ENCODE measurements at places on chromosomes 2 and 18.

DNA sequence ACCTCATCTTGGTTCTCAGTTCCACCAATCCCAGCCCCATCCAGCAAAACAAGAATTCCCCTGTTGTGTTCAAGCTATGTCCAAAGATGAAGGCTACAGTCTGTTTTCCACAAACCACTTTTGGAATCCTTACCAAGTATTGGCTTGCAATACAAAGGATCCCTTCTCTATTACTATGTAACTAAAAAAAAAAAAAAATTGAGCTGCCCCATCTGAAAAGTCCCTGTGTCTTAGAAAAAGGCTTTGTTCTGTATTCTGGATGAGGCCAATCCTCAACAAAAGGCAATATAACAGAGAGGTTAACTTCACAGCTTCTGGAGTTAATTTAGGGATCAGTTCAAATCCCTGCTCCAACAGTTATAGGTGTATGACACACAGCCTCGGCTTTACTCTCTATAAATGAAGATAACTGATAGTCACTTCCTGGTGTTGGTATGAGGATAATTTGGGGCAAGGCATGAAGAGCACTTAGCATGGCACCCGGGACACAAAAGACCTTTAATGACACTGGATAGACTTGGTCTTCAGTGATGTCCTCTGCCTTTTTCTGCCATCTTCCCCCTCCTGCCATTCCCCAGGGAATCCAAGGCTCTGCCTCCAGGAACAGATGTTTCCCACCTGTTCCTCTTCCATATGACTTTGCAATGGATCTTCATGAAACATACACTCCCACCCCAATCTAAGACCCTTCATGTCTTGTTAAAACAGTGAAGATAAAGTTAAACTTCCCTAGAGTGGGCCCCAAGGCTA is 61.2 kb upstream of the ATL2 start:
- peak; percentile 81 for DNase-seq

GRCh38 chr2:26986576-26986975 is 16.1 kb downstream of the MAPRE3 start:
- no peak for DNase-seq

DNA sequence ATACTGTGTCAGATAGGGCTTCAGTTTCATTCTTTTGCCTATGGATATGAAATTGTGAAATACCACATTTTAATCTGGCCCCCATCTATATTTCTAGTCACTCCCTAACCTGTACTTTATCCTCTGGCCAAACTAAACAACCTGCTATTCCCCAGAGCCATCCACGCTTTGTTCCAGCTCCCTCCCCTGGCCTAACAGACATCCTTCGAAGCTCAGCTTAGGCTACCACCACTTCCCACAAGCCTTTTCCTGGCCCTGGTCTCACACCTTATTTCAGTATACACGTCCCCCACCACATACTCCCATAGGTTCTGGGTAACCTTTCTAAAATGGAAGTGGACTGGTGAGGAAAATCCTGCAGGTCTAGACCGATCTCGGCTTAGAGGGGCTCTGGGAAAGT is 55.4 kb downstream of the MAP4K3 start:
- DNase-seq, result no peak

- no peak for DNase-seq
These were observed 33.4 kb upstream of the CLASP1 start for GRCh38 chr2:121682396-121683298.

- no peak for DNase-seq
These were observed 236.8 kb downstream of the SETBP1 start for GRCh38 chr18:44917216-44918141.

- DNase-seq, result no peak
These were observed 1.7 kb downstream of the FOSL2 start for GRCh38 chr2:28394331-28394877.

GRCh38 chr2:175435012-175435411 is 253.5 kb upstream of the ATP5MC3 start:
- DNase-seq, result no peak

- no peak for DNase-seq
These were observed 370.8 kb downstream of the NUP35 start for GRCh38 chr2:183495079-183495478.

DNA sequence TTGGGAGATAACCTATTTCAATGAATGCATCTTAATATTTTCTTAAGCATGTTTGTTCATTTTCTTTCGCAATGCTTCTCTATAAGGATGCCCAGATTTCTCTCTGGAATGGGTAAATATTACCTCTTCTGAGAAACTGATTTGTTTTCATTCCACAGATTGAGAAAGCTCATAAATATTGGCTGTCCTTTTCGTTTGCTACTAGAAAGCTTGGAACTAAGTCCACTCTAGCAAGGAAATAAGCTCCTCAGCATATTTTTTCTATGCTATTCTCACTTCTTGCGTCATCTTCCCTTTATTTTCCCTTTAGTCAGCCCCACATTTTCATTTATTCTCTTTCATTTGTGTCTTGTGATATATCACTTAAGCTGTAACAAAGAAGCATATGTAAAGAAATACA is 76.3 kb downstream of the ANTXR1 start:
- DNase-seq, result peak; percentile 22

DNA sequence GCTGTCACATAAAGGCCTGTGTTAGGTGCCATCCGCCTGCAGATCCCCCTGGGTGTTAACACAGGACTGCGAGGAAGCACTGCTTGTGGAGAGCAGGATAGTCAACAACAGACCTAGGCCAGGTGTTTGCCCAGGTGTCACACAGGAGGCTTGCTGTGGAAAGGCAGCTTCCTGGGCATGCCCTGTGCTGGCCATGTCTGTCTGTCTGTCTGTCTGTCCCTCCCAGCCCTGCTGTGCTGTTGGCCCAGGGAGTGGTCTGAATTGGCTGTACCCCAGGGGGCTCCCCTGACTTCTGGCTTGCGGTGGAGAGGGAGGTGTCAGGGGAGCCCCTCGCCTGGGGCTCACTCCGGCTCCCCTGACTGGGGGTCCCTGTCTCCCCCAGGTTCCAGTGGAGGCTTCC is 53.2 kb downstream of the SH3BP4 start:
- no peak for DNase-seq

DNA sequence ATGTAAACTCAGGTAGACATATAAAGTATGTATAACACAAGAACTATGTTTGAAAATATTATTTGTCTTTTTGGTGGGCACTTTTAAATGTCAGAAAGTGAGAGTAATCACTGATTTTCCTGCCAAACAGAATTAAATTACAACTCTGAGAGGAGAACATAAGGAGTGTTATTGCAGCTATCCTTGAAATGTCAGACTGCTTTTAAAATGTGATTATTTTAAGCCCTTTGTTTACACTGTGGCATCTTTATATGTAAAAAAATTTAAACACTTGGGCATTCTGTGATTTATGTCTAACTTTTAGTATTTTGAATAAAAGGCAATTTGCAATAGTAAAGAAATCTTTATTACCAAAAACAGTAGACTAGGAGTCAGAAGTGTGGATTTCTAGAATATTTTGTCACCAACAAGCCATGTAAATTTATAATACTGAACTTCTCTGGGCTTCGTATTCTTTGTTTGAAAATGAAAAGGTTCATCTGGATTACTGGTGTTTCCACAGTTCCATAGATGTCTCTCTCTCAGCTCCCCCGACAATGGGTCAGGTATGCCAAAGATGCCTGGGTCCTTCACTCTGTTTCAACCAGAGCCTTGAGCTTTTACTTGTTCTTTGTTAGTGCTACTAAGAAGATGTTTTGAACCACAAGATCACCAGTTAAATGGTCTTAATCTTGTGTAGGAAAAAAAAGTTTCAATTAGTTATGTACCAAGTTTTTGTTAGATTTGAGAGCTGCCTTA is 38.8 kb downstream of the GULP1 start:
- no peak for DNase-seq

GRCh38 chr2:209390839-209391238 is 33.0 kb upstream of the MAP2 start:
- DNase-seq, result no peak

DNA sequence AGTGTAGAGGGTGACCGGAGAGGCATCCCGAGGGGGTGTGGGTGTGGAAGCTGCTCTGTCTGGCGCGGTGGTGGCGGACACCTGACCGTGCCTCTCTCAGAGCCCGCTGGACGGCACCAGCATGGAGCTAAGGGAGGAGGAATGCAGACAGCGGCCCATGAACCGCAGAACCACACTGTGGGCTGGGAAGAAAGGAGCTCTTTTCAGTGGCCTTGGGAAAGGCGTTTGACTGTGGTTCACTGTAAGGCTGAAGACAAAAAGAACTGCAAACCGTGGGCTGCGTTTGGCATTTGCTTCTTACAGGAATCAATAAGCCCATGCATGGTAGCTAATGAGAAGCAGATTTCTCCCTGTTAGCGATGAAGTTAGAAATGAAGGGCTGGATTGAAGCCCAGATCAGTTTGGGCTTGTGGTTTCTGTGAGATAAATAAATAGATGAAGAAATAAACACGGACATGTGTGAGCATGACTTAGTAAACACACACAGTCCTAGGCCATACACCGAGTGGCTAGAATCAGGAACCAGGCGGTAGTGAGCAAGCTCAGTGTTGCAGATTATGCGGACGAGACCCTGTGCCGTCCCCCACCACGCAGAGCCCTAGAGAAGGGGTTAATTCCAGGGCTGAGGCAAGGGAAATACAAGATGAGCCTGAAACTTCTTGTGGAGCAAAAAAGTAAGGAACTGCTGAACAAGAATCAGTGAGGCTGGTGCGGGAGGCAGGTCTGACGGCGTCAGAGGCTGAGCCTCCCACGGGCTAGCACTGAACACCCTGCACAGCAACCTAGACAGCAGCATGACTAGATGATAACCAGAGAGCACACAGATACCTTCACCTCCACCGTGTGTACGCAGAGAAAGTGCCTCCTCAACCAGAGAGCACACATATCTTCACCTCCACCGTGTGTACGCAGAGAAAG is 29.3 kb upstream of the NFATC1 start:
- DNase-seq, result peak; percentile 95

DNA sequence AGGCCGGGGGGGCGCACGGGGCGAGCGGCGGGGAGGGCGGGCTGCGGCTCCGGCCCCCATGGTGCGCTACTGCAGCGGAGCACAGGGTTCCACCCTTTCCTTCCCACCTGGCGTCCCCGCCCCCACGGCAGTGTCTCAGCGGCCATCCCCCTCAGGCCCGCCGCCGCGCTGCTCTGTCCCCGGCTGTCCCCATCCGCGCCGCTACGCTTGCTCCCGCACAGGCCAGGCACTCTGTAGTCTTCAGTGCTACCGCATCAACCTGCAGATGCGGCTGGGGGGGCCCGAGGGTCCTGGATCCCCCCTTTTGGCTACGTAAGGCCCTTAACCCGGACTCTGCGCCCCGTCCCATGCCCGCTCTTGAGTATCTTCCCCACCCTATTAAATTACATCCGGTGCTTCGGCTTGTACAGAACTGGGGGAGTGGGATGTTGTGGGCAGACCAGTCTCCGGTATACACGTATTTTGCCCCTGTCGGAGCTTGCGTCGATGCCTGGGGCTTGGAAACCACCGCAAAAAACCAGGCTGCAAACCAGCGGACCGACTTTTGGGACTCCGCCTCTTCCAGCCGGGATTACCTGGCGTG is 598 bp upstream of the WBP1 start:
- no peak for DNase-seq

DNA sequence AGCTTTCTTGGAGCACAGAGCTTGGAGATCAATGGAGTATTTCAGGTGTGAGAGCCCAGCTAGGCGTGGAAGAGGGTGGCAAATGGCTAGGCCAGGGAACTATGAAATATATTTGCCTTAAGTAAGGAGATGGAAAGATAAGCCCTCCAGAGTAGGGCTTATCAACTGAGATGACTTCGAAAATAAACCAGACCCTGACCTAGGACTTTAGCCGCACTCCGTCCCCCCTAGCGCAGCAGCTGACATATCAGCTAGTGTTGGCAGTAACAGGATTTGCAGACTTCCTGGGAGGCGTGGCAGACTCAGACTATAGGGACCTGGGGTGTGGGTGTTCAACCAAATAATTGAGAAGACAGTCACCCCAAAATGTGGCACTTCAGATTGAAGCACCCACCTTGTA is 127.7 kb upstream of the EPAS1 start:
- no peak for DNase-seq

DNA sequence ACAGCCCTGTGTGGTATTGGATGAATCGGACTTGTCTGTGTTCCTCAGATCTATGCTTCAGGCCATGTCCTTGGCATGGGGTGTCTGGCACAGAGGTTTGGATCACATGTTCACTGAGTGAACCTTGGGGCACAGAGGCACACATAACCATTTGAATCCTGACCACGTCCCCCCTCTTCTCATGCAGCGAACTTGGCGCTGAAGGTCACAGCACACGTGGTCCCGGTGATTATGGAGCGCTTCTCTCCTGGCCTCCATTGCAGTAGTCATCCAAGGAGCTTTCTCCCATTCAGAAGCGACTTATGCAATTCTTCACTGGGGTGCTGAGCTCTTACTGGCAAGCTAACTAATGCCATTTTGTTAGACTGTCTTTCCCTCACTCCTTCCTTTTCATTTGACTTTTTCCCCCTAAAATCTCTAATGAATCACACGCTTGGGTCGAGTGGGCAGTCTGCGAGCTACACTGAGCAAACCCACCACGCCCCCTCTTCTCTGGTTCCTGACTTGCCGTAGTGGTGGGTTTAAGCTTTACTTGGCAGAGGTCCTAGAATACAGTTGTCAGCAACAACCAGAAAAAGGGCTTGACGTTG is 59.4 kb downstream of the KCNG2 start:
- DNase-seq, result peak; percentile 66

DNA sequence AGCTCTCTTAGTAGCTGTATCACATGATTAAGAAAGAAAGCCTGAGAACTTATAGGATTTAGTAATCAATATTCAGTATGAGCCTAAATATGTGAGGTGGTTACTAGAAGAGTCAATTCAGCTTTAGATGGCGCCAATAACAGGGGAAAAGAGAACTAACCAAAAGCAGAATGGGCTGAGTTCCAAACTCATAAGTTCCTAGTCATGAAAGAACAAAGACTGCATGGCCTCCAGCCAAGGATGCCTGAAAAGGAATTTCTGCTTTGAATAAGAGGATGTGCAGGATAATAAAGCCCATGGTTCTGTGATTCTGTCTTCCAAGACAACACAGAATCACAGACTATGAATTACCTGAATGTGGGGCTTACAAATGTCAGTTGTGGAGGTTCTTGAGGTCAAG is 196.5 kb downstream of the SATB2 start:
- DNase-seq, result peak; percentile 27

DNA sequence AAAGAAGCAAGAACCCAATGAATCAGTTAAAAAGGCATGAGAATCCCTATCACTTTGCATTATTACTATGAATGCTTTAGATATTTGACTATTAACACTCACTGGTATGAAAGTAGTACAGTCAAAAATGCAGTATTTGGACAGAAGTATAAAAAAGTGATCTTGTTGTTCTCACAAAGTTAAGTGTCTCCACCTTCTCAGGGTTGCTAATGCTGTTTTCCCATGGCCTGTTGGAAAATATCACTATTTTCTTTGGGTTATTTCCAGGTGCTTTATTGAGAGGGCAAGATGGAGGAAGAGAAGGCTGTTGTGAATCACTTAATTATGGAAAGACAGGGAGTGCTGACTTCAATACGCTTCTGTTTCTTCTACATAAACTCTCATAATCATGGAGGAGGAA is 13.6 kb upstream of the CREB1 start:
- DNase-seq, result no peak

Measured in foreskin melanocyte (primary cell).